Liver (tissue), 10 donors: ENCODE measurements at places on chromosomes 12 and 14.

- no peak for DNase-seq
Measured at GRCh38 chr12:106238146-106238545, 9.7 kb downstream of the CKAP4 start.

- DNase-seq, result no peak
Measured at GRCh38 chr14:83994020-83994419, 1535.9 kb upstream of the FLRT2 start.

GRCh38 chr14:55341781-55342180 lies 69.8 kb downstream of the ATG14 start:
- DNase-seq, result no peak

GRCh38 chr14:77151918-77152588 lies 10.5 kb upstream of the ZDHHC22 start:
- no peak for DNase-seq

DNA sequence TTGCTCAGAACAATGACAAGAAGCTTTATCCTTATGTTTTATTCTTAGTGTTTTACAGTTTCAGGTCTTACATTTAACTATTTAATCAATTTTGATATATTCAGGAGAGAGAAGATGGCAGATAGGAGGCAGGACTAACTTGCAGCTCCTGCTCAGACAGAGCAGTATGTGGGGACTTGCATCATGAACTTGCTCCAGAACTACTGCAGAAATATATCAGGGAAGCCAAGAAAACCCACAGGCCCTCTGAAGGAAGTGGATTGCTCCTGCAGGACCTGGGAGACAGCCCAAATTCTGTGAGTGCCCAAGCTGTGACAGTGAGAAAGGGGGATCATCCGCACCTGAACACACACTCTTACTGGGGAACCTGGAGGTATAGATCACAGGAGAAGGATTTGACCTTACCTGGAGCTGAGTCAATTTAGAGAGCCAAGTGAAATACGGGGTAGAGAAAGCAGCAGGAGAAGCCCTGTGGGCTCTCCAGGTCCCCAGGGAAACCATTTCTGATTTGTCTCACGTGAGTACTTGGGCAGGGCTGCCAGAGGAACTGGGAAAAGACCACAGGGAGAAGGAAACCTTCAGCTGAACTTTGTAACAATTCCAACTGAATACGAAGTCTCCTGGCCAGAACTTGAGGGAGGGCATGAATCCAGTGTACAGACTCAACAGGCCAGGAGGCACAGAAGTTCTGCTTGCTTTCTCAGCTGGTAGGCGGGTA lies 28.9 kb upstream of the TSPAN8 start:
- no peak for DNase-seq

DNA sequence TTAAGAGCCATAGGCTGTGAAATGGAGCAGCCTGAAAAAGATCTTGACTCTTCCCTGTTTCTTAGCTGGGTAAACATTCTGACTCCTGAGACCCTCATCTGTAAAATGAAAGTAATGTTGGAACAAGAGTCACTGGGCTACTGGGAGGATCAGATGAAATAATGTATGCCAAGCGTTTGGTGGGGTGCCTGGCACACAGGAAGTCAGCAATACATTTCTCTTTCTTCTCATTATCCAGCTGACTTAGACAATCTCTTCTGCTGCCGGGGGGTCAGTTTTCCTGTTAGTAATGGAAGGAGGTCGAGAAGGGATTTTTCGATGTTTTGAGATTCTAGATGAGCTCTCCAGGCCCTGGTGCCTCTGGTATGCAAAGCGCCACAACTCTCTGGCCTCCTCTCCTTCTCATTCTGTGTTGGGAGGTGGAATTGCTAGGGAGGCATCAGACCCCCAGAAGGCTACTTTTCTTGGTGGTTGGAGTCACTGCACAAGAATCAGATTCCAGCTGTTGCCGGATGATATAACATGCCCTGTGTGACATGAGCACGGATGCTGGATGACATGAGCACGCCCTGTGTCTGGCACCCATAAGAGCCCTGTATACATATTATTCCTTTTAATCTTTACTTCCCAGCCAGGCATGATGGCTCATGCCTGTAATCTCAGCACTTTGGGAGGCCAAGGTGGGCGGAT lies 4.3 kb downstream of the OASL start:
- no peak for DNase-seq

DNA sequence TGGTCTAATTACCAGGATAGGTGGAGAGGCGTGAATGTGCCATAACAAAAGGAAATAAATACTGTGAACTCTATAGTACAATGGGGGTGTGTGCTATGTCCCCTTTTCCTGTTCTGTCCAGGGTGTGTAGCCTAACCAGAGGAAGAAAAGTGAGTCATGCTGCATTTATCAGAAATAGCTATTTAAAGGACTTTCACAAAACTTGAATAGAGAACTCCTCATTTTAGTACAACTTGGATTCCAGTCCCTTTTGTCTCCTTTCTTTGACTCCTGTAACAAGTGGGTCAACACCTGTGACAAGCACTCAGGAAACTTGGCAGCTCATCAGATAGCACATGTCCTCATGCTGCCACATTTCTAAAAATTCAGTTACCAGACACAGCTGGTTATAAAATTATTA lies 123.4 kb downstream of the CCDC91 start:
- DNase-seq, result no peak

DNA sequence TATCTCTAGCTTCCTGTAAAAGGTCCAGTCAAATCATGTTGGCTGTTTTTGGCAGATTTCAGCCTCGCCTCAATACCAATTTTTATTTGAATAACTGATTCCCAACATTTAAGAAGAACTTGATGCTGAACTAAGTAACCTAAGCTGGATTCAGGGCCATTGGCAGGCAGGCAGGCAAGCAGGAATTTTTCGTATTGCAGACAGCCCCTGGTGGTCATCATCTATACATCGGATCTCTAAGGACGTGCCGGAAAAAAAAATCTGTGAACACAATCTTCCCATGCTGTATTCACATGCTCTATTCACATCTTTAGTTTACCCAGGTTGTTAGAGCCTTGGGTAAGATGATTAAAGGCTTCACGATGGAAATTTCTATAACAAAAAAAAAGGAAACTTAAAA lies 7.0 kb downstream of the VCPKMT start:
- no peak for DNase-seq

- DNase-seq, result no peak
Measured at GRCh38 chr12:94789510-94790225, 139.3 kb upstream of the TMCC3 start.

DNA sequence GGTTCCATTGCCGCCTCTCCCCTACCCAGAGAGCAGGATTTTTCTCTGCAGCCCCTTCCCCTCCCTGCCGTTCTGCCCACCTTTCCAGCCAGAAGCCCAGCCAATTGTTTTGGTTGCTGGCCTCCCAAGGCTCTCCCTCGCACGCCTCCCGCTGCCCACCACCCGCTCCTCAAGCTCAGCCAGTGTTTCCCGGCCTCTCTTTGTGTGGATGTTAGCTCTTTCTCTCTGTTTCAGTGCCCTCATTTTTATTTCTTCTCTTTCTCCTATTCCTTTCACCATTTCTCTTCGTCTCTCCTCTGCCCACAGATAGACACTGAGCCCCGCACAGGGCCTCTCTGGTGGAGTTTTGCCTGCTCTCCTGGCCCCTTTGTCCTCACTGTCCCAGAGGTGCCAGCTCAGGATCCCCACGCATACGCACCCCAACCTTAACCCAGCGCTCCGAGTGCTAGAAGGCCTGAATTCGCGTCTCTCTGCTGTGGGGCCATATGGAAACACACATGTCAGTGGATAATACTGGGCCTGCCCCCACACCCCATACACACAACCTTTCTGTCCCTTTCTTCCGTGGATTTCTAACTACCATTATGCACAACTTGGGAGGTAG lies 54.9 kb downstream of the SMUG1 start:
- no peak for DNase-seq

DNA sequence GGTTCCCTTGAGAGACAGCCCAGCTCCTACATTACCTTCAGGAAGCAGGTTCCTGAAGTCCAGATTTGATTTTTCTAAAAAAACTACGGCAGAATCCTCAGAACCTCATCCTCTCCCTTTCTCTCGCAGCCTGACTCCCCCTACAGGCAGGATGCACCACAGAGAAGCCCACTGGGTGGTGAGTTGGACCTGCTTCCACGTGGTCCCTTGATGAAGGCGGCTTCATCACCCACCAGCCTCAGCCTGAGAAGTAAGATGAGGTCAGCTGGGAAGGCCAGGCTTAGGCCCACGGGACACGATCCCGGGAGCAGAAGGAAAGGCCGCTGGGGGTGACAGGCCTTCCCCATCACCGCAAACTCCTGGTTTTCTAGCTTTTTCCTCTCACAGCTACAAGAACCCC lies 83.0 kb downstream of the ACTN1 start:
- no peak for DNase-seq

DNA sequence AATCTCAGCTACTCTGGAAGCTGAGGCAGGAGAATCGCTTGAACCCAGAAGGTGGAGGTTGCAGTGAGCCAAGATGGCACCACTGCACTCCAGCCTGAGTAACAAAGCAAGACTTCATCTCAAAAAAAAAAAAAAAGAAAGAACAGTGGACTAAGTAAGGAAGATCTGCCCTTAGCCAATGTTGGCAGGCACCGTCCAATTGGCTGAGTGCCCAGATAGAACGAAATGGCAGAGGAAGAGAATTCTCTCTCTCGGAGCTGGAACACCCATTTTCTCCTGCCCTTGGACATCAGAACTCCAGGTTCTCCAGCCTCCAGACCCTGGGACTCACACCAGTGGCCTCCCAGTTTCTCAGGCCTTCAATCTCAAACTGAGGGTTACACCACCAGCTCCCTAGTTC lies 49.9 kb downstream of the ESR2 start:
- no peak for DNase-seq

GRCh38 chr12:104750061-104750460 lies 208.0 kb downstream of the SLC41A2 start:
- DNase-seq, result no peak

GRCh38 chr12:45259675-45260074 lies 43.8 kb downstream of the ANO6 start:
- no peak for DNase-seq

GRCh38 chr14:55051165-55051422 lies 353 bp upstream of the MAPK1IP1L start:
- DNase-seq, result no peak

GRCh38 chr12:88723219-88723618 lies 142.9 kb upstream of the KITLG start:
- DNase-seq, result no peak

DNA sequence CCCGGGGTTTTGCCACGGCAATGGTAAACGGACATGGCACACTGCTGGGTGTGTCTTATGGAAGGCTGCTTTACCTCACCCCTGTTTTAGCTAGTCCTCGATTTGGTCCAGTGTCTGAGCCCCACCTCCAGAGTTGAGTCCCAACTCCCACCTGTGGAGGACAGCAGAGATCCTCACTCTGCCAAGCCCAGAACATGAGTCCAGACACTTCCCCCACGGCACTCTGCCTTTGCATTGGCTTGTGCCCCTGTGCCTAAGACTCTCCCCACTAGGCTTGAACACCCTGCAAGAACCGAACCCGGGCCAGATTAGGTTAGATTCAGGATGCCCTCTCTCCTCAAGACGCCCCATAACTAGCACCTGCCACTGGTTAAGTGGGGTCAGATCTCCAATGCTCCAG lies 59.8 kb upstream of the C14orf180 start:
- DNase-seq, result no peak

DNA sequence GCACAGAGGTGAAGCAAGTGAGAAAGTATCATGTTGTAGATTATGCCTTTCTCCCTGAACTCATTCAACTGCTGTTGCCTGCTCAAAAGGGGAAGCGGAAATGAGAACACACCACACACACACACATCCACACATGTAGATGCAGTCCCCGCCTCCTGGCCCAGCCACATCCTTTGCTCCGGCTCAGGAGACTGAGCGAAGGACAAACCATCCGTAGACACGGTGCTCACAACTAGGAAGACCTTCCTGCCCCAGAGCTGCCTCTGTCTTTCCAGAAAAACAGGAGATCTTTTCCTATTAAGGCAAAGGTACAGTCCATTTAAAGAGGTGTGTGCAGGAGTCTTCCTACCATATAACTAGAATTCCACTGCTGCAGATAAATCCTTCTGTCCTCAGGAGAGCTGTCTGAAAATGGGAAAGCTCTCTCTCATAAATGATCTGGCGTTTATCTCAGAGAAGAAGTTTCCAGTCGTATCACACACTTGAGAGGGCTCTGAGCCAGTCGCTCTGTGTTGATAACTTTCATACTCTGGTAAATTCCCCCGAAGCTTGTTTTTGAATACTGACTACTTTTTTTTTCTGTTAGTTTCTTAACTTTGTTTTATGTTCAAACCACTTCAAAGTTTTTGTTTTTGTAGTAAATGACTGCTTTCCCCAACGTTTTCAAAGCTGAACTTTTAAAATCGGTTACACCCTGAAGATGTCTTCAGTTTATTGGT lies at the start of gene TESPA1:
Gene TESPA1 (minus strand): TSS at position 105 of the 719 bp plus-strand sequence. CDS start 10,200 bp downstream, outside the sequence.
- DNase-seq, result peak; percentile 53

- peak; percentile 72 for DNase-seq
Measured at GRCh38 chr12:45730348-45731189, 1.1 kb downstream of the ARID2 start.

DNA sequence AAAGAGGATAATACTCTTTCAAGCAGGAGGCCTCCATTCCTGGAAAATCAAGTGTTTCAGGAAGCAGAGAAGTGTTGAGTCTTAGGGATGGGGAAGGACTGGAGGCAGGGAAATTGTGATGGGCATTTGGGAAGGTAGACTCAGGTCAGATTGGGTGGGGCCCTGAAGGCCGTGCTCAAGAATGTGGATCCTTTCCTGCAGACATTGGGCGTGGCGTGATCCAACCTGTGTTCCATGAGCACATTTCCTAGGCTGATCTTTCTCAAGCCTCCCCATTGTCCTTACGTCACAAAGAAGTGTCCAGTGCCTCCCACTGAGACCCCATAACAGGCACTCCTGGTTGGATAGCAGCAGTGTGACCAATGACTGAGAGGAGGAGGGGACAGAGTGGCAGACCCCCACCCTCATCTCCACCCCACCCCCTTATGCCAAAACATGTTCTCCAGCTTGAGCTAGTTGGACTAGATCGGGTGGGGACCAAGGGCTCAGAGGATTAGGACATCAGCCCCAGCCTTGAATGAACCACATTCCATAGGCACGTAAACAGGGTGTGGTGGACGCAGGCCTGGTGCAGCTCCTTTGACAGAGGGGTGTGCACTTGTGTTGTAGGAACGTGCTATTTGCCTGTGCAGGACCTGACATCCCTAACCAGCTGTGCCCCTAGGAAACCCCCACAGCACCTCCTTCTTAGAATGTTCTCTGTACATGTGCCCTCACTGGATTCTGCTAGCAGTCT lies 76.8 kb downstream of the TTC9 start:
- DNase-seq, result no peak
